Skin of body (tissue), 3 donors: ENCODE measurements at places on chromosomes 13 and 19.

GRCh38 chr13:47298506-47298905, 401.7 kb upstream of the HTR2A start:
- no peak for DNase-seq

DNA sequence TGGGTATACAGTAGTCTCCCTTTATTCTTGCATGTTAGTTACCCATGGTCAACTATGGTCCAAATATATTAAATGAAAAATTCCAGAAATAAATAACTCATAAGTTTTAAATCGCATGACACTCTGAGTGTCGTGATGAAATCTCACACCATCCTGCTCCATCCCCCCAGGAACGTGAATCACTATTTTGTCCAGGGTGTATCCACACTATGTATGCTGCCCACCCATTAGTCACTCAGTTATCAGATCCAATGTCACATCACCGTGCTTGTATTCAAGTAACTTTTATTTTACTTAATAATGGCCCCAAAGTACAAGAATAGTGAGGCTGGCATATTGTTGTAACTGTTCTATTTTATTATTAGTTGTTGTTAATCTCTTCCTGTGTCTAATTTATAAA, 115.8 kb upstream of the SERP2 start:
- DNase-seq: no peak

- no peak for DNase-seq
Measured at GRCh38 chr19:3513229-3514140, 7.4 kb downstream of the FZR1 start.

GRCh38 chr13:87295636-87296035, 375.5 kb upstream of the SLITRK5 start:
- no peak for DNase-seq

GRCh38 chr13:104954210-104954609, 1581.3 kb downstream of the EFNB2 start:
- peak; percentile 19 for DNase-seq

- DNase-seq: no peak
Measured at GRCh38 chr13:48184260-48184659, 48.7 kb upstream of the ITM2B start.

GRCh38 chr13:28319528-28319927, 175.4 kb downstream of the FLT1 start:
- no peak for DNase-seq

GRCh38 chr13:21676611-21677021, 5.7 kb downstream of the FGF9 start:
- no peak for DNase-seq

DNA sequence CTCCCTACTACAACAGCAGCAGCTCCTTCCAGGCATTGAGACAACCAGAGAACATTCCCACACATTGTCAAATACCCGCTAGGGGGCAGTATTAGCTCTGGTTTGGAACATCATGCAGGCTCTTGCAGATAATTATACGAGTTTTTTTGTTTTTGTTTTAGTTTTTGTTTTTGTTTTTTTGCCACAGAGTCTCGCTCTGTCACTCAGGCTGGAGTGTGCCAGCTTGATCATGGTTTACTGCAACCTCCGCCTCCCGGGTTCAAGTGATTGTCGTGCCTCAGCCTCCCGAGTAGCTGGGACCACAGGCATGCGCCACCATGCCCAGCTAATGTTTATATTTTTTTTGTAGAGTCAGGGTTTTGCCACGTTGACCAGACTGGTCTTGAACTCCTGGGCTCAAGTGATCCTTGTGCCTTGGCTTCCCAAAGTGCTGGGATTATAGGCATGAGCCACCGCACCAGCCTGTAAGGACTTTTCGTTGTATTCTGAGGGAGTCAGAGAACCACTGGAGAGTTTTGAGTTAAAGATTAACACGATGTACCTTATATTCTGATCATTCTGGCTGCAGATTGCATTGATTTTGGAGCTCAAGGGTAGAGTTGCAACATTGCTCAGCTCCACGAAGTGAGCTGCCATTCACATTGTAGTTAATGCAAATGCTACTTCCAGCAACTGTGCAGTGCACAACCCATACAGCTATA, 41.7 kb upstream of the CEACAM20 start:
- no peak for DNase-seq

- DNase-seq: no peak
Measured at GRCh38 chr13:109868578-109869311, 82.4 kb upstream of the IRS2 start.

- no peak for DNase-seq
Measured at GRCh38 chr19:17418710-17419109, 1.1 kb upstream of the MVB12A start.

DNA sequence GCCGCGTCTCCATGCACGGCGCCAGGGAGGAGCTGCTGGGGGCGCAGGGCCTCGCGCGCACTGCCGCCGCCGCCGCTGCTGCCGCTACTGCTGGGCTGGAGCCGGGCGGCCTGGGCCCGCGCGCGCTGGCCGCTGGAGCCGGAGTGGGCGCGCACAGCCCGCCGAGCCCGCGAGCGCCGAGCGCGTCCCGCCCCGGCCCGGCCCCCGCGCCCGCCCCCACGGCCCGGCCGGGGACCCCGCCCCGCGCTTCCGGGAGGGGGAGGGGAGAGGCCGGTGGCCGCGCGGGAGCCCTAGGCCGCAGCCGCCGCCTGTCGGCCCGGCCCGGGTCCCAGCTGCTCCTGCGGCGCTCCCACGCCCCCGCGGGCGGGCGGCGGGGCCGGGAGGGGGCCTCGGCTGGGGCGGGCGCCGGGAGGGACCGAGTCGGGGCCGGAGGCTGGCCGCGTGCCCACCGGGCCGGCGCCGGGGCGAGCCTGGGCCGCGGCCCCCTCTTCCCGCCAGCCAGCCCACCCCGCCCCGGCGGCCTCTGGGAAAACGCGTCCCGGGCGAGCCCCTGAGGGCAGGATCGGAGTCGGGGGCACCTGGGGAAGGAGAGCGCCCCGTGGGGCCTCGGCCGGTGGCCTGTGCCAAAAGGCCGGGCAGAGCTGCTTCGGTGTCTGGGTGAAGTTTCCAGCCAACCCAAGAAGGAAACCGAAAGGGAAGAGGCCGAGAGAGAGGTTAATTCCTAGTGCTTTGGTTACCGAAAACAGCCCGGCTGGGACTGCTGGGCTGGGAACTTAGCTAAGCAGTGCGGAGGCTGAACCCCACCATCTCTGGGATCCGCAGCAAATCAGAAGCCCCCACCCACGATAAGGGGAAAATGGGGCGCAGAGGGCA, at the start of gene STK24:
Gene STK24, minus strand, starts transcription at position 145 of the 873 bp plus-strand sequence. CDS start 321 bp downstream, outside the sequence.
- peak; percentile 54 for DNase-seq

GRCh38 chr19:17560205-17560595, 4.8 kb downstream of the COLGALT1 start:
- DNase-seq: no peak

DNA sequence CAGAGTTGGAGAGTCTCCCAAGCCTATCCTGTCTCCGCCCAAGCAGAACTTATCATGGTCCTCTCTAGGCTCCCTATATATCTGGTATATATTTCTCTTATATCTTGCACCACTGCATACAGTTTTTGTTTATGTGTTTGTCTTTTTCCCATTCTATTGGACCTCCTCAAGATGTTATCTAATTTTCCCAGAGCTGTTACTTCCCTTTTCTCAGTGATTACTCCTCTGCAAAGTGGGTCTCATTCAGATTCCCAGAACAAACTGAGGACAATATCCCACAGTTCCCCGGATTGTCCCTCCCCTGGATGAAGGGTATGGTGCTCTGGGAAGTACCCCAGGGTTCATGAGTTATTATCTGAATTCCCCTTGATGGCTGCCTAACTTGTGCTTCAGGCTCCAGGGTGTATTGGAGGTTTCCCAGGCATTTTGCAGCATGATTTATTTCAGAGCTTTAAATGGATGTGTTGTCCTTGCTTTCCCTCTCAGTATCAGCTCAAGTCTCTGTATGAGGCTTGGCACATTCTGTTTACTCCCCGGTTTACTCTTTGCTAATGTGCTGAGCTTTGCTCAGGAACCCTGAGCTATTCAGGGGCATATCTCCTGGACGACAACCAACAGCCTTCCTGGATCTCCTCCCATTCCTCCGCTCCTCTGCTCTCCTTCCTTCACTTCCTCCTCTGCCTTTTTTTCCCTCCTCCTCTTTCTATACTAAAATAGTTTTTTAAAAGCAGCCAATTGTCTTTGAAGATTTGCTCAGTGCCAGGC, 329.3 kb downstream of the SPRY2 start:
- DNase-seq: no peak

DNA sequence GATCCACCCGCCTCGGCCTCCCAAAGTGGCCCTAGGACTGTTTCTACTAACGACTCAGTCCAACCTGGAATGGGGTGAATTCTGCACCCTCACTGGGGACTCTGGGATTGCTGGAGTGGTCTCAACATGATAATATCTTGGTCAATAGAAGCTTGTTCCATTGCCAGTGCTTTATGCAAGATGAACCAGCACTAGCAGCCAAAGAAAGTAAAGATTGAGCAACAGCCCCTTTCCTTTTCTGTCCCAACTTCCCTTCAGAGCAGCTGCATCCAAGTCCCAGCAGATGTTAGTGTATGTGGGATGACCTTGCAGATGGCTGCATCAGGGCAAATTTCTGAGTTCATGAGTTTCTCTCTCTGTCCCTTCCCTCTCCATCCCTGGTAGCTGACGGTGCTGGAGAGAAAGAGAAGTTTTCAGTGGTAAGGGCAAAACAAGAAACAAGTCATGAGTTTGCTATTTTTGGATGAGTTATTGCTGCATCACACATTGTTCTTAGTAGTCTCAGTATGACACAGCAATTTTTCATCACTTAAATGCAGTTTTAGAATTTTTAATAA, 183.6 kb upstream of the EDNRB start:
- peak; percentile 65 for DNase-seq

- DNase-seq: no peak
Measured at GRCh38 chr13:27712421-27712820, 79.9 kb upstream of the GSX1 start.

DNA sequence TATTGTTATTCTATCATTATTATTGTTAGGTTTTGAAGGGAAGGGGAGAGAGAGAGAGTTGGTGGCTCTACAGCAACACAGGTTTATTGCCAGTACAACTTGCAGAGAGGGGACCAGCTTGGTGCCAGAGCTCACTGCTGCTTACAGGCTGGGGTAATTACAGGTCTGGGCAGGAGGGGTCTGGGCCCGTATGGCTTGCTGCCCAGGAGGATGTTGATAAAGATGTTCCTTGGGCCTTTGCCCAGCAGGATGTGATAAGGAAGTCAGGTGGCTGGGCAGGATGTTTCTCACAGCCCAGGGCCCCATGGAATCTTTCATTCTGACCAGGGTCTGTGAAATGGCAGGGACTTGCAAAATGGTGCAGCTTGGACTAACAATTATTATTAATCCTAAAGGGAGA, 64.2 kb upstream of the ZNF599 start:
- DNase-seq: no peak

DNA sequence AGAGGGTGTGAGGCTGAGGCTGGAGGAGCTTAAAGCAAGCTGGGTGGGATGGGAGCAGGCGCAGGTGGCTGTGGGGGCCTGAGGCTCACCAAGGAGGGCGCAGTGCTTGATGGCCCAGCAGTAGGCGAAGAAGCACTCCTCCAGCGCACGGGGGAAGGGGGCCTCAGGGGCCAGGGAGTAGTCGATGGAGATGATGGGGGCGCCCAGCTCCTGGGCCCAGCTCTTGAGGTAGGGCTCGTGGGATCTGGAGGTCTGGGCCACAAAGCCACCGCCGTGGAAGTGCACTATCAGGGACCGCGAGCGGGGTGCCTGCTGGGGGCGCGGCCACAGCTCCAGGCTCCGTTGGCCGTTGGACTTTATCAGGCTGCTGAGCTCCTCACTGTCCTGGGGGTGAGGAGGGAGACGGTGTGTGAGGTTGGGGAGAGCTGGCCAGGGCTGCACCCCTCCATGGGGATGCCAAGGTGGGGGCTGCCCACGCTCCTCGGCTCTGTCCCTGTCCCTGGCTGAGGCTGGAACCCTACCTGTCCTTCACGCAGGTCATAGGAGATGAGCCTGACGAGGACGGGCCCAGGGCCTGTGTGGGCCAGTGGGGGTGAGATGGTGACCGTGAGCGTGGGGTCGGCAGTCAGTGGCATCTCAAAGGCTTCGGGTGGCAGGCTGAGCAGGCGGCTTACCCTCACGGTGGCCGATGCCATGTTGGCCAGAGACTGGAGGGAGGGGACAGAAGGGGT, 17.2 kb upstream of the CNFN start:
- no peak for DNase-seq

GRCh38 chr13:33730147-33730546, 87.8 kb upstream of the RFC3 start:
- DNase-seq: no peak

GRCh38 chr19:5915782-5916165, 1.7 kb downstream of the CAPS start:
- DNase-seq: no peak

GRCh38 chr19:33811246-33811645, 14.6 kb downstream of the KCTD15 start:
- DNase-seq: no peak

- no peak for DNase-seq
Measured at GRCh38 chr19:45010306-45010705, 9.0 kb downstream of the RELB start.

DNA sequence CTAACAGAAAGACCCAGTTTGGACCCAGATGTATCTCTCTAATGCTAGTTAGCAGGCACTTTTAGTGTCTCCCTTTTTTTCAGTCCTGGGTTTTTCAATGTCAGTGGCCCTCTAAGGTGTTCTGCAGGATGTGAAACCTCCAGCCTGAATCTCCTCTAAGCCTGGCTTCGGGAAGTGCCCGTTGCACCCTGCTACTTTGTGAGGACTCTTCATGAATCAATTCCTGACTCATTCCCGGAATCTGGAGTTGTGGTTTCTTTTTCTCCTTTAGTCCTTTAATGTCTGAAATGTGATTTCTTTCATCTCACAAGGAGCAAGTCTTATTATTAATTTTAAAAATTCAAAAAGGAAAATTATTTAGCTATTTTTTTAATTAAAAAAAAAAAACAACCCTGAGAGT, 116.0 kb downstream of the ZNF536 start:
- no peak for DNase-seq

DNA sequence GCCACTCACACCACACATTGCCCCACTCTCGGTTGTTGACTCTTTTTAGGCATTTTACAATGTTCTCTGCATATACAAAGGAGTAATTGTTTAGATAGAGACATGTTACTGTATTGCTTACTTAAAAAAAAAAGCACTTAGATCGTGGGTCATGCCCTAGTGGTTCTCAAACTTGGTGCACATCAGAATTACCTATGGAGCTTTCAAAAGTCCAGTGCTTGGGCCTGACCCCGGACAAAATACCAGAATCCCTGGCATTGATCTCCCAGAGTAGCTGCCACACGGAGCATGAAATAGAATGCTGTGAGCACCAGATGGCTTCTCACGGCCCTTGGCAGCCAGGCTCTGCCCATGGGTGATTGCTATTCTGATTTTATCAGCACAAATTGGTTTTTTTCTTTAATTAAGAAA, 20.0 kb downstream of the ACP7 start:
- no peak for DNase-seq

GRCh38 chr13:105336706-105337576, 1198.5 kb downstream of the EFNB2 start:
- DNase-seq: no peak
